ENCODE measurements at places on chromosomes 7 and 10. TPM values are rescaled to one million over a fixed set of nuclear protein-coding genes. Genes with fewer than 3 reads are reported as not detected.

- no peak for DNase-seq
Measured at GRCh38 chr10:61792097-61792716, 109.3 kb upstream of the ARID5B start.

GRCh38 chr10:92799568-92799967 lies 48.8 kb upstream of the EXOC6 start:
- DNase-seq, result no peak

- no peak for DNase-seq
Measured at GRCh38 chr10:112785089-112785488, 165.0 kb upstream of the TCF7L2 start.

DNA sequence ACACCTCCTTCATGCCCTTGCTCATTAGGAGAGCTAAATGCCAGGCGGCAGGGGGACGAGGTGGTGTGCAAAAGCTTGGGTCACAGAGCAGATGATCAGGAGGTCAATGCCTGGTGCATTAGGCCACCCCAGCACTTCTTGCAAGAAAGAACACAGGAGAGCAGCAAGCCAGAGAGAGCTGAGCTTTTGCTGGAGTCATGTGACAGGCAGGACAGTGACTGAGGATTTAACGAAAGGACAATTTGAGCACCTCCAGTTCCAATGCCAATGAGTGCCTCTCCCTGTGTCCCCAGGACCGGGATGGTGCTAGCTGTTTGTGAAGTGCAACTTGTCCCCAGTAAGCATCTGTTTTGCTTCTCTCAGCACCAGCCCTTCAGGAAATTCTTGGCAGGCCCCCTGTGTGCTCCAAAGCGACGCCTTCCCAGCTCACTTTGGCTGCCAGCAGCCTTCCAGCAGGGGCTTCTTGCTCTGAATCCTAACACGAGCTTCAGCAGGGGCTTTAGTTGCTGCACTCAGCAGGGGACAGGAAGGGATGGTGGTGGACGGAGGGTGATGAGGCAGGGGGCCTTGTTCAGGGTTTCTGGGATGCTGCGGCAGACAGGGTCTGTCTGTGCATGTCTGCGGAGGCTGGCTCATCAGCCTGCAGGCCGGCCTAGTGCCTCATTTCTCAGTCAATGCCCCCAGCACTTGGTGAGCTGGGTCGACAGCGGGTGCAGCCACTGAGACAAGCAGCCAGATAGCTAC lies 368.1 kb downstream of the RPS24 start:
- no peak for DNase-seq

- DNase-seq, result no peak
Measured at GRCh38 chr10:68516766-68517165, 10.6 kb downstream of the SLC25A16 start.

GRCh38 chr7:83469076-83469475 lies 179.9 kb downstream of the SEMA3E start:
- no peak for DNase-seq

GRCh38 chr10:95821720-95822119 lies 65.8 kb downstream of the ENTPD1 start:
- no peak for DNase-seq

GRCh38 chr7:27901028-27901760 lies 161.2 kb downstream of the TAX1BP1 start:
- DNase-seq, result no peak

GRCh38 chr10:95716466-95716865 lies 22.7 kb upstream of the TCTN3 start:
- no peak for DNase-seq

DNA sequence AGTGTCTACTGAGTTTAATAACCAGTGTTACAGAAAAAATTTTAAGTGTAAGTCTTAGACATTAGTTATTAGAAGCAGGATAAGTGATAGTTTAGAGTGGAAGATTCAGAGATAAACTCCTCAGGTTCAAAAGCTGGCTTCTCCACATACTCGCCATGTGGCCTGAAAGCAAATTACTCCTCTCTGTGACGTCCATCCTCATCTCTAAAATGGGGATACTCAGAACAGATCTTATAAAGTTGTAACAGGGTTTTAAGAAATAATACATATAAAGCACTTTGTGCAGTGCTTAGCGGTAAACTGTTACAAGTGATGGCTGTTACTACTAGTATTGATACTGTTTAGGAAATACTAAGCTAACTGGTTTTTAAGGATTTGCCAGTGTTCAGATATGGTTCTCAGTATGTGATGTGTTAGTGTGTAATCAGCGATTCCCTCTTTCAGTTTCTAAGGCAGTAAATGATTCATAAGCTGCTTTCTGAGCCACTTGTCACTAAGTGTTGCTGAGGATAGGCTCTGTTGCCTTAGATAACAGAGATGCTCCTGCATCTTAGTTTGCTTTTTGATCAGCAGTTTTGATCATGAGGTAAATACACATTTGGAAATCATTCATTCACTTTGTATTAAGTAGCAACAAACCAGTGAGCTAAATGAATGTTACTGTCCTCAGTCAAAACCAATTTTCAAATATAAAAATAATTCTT lies 58.7 kb downstream of the CYP51A1 start:
- DNase-seq, result no peak

DNA sequence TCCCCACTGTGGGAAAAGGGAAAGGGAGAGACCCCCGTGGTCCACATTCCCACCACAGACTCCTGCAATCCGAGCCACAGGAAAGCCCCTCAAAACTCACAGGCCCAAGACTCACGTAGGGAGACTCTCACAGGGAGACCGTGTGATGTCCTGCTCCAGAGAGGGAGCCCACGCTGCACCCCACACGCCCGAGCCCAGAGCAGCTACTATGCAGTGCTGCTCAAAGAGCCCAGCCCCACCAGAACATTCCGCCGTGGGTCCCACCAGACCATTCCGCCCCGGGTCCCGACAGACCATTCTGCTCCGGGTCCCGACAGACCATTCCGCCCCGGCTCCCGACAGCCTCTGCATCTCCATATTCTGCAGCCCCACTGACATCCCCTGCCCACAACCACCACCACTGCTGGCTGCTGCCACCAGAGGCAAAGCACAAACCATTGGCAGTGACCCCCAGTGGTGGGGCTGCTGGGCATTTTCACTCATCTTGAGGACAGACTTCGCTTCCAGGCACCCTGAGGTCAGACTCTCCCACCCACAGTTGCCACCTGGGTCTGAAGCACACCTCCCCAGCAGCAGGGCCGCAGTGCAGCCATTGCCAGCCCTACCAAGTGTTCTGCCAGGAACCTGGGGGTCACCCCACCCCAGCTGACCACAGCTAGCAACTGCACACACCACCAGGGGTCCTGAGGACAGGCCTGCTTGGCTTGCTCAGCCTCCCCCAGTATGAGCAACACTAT lies 625.4 kb upstream of the FOXK1 start:
- no peak for DNase-seq

GRCh38 chr7:158317238-158318205 lies 270.1 kb downstream of the PTPRN2 start:
- DNase-seq, result no peak

DNA sequence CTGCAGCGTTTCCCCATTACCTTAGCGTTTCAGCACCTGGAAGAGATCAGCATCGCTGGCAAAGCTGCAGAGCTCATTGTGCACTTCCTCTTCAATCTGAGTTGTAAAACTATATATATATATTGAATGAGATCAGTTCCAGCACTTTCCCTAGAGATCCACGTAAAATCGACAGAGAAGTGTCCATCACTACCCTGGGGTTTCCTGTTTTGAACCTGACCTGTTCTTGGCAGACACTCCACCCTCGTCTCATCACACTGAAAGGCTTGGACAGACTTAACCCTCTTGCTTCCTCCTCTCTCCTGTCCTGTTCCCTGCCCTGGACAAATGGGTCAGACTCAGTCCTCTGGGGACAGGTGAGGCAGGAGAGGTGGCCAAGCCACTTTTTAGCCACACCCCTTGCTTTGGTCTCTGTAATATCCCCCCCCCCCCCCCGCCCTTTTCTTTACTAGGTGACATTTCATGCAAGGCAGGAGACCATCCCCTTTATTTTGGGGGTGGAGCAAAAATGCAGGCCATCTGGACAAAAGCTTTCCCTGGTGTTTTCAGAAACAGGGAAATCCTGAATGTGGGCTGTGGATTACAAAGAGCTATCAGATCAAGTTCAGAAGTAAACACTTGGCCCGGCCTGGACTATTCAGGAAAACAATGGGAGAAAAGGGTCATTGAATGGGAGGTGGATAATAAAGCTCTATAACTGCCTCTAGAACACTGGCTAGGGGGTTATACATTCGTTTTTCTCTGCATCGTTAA lies 83.7 kb upstream of the KDM7A start:
- DNase-seq, result no peak

GRCh38 chr7:144584726-144585125 lies 181.2 kb upstream of the NOBOX start:
- no peak for DNase-seq

The AIMP2 gene
- polyA plus RNA-seq, result 84.4 TPM

The MEIG1 gene
- 0.66 TPM for polyA plus RNA-seq

The GIMAP8 gene
- not detected for polyA plus RNA-seq

The METTL27 gene
- polyA plus RNA-seq, result 5.8 TPM

The NUTM2B gene
- polyA plus RNA-seq, result 0.25 TPM

All from A549 (cell line).